ENCODE measurements at places on chromosomes 16 and 17.

DNA sequence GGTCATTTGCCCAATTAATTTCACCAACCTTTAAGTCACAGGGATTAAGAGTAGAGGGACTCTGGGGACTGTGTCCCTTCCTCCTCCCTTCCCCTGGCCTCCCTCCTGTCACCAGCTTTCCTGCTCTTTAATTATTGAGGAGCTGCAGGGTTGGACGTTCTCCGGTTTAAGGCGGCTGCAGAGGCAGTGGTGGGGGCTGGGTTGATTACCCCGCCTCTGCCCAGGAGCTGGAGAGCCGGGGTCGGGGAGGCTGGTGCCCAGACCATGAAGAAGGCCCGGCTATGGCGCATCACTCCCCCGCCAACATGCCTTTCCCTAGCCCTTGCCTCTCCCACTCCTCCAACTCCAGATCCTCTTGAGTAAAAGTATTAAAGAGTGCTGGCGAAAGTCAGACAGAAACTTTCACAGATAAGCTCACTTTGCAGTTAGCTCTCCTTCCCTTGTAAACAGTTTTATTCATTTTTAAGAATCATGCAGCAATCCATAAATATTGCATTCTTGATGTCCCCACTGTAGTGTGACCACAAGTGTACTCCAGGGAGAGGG, 1.1 kb upstream of the FOXJ1 start:
- DNase-seq, result no peak

GRCh38 chr17:30550512-30551273, 73.5 kb downstream of the GOSR1 start:
- DNase-seq, result no peak

- no peak for DNase-seq
Measured at GRCh38 chr17:46984892-46985291, 5.8 kb upstream of the RPRML start.

- no peak for DNase-seq
Measured at GRCh38 chr17:80485846-80486245, 9.4 kb upstream of the NPTX1 start.

DNA sequence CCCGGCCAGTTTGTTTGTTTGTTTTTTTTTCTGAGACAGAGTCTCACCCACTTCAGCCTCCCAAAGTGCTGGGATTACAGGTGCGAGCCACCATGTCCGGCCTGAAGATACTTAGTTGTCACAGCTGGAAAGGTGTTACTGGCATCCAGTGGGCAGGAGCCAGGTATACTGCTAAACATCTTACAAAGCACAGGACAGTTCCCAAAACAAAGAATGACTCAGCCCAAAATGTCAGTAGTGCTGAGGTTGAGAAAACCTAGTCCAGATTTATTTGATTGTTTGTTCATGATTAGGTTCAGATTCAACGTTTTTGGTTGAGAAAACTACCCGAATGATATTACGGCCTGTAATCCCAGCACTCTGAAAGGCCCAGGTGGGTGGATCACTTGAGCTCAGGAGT, 18.6 kb upstream of the RABEP1 start:
- DNase-seq, result no peak

GRCh38 chr17:69516911-69517310, 102.4 kb downstream of the MAP2K6 start:
- no peak for DNase-seq

DNA sequence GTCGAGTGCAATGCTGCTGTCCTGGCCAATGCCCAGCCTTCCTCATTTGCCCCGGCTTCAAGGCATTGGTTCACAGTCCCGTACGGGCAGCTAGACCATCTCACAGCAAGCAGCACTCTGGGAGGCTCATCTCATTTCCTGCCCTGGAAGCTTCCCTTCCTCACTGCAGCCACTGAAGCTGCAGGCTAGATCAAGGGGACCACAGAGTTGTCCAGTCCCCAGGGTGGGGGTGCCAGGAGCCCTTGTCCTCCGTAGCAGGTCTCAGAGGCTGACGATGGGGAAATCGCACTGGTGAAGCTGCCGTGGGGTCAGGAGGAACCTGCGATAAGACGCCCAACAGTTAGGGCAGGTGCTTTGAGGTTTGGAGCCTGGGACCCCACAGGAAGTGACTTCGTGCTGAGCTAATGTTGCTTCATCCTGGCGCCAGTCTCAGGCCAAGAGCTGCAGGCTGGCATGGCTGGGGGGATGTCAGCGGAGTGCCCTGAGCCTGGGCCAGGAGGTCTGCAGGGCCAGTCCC, at the start of gene SPNS3:
Gene SPNS3, plus strand, starts transcription at position 426 of the 517 bp plus-strand sequence. Its CDS starts 28 bp downstream, at position 454.
- peak; percentile 39 for DNase-seq

GRCh38 chr16:77581706-77582105, 140.6 kb upstream of the NUDT7 start:
- DNase-seq, result no peak

DNA sequence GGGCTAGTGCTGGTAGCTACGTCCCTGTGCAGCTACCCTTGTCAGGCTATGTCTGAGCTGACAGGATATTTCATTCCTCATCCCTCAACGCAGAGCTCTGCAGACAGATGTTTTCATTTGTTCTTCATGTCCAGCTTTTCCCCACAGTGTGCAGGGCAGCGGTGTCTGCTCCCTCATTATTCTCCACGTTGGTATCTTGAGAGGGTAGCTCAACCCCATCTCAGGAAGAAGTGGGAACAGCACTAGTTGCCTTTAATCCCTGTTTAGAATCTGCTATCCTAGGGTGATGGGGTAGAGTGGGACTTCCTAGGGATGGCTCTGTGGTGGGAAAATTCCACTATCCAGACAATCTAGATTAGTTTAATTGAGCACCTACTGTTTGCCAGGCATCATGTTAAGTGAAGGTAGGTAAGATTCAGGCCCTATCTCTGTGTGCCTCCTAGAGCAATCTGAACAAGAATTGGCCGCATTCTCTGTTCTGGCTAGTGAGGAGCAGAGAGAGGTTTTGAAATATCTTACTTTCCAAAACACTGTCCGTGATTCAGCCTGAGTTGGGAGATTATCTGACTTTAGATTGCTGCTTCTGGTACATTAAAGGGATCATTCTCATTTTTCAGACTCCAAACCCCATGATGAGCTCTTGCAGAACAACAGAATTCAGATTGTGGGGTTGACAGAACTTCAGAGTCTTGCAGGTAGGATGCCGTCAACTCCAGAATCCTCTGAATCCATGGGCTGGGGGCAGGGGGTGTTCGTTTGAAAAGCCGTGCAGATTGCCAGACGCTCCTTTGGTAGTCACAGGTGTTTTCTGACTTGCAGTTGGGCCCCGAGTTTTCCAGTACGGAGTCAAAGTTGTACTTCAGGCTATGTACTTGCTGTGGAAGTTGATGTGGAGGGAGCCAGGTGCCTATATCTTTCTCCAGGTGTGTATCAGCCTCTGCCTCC, 963 bp downstream of the ALG1 start:
- DNase-seq, result no peak

DNA sequence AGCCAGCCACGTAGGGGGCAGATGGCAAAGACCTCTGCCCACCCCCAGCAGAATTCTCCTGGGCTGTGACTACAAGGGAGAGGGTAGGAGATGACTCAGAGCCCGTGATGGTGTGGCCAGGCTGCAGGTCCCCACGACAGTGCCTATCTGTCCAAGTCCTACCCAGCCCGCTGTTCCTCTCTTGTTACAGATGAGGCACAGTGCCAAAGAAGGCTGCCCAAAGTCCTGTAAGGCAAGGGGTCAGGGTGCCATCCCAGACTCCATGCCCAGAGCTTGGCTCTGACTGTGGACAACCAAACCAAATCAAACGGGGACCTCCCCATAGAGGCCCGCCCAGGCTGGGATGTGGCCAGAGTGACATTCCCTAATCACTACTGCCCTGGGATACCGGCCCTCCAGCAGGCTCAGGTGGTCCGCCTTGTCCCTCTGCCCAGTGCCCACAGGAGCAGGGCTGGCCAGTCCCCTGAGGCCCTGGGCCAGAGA, 12.6 kb upstream of the BCAR1 start:
- no peak for DNase-seq

DNA sequence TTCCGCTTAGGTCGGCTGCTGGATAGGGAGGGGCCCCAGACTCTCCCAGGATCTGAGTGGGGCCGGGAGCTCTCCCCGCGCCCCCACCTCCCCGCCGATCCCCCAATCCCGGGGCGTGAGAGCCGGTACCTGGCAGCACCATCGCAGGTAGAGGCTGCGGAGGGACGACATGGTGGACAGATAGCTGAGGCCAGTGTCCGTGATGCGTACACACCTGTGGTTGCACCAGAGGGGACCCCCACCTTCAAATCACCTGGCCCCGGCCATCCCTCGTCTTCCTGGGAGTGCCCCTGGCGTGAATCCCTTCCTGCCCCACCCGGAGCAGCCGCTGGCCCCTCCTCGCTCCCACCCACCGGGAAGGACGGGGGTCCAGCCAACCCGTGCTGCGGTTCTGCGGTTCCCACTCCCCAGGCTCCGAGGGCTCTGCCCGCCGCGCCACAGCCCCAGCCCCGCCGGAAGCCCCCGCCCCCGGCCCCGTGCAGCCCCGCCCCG, 4.7 kb upstream of the WDR24 start:
- no peak for DNase-seq

GRCh38 chr16:4081521-4082021, 34.7 kb downstream of the ADCY9 start:
- peak; percentile 68 for DNase-seq

- DNase-seq, result no peak
Measured at GRCh38 chr17:36942019-36942599, 4.8 kb downstream of the LHX1 start.

DNA sequence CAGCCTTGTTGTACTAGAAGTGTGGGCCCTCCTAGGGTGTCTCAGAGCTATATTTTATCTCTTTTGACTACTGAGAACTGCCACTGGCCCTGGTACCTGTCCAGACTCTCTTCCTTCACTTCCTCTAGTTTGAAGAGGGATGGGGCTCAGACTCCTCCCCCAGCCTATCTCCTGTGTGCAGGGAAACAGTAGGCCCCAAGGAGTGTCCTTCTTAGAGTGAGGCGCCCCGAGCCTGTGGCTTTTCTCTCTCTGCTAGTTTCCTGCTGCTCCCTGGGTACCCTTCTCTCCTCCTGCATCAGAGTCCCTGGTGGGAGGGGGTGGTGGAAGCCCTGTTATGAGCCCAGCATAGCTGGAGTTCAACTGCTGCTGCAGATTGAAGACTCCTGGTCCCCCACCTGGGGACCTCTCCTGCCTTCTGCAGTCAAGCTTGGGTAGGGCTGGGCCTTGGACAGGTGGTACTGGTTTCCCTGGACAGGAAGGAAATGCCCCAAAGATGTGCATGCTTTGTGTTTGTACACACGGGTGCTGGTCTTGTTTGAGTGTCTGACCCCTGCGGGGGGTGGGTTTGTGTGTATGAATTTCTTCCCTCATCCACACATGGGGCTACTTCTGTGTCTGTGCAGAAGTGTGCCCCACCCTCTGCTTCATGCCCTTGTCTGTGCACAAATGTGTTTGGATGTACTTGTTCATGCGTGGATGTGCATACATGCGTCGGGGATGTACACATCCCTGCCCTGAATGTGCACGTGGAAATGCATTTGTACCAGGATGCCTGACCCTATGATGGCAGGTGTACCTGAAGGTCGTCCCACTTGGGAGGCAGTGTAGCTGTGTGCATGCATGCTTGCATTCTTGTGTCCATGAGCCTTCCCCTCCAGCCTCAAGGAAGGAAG, 6.9 kb downstream of the RARA start:
- no peak for DNase-seq

- DNase-seq, result no peak
Measured at GRCh38 chr16:21563676-21564075, 35.7 kb upstream of the METTL9 start.

DNA sequence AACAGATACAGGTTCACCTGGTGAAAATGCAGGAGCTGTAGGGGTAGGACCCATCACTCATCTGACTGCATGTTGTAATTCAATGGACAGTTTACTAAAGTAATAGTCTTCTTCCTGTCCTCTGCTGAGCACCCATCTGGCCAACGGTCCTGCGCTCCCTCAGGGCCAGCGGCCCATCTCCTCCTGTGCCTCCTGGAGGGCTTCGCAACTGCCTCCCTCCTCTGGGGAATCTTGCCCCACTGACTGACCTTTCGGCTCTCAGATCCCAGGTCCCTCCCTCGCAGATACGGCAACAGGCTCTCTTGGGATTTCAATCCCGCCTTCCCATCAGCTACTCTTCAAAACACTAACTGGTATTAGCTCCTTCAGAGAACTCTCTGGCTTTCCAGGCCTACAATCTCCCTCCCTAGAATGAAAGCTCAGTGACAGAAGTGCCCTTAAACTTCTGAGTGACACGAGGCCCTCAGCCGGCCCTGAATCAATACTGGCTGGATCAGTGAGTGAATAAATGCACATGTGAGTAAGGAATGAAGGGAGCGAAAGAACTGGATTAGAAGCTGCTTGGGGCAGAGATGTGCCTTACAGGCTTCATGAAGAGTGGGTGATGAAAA, 1.3 kb downstream of the PEMT start:
- no peak for DNase-seq

DNA sequence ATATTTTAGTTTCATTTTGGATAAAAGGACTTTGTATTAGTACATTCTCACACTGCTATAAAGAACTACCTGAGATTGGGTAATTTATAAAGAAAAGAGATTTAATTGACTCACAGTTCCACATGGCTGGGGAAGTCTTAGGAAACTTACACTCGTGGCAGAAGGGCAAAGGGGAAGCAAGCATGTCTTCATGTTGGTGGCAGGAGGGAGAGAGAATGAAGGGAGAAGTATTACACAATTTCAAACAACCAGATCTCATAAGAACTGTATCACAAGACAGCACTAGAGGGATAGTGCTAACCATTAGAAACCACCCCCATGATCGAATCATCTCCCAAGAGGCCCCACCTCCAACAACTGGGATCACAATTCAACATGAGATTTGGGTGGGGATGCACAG, 142.9 kb downstream of the USP31 start:
- no peak for DNase-seq

- DNase-seq, result peak; percentile 37
Measured at GRCh38 chr16:67481561-67482232, 740 bp upstream of the ATP6V0D1 start.

DNA sequence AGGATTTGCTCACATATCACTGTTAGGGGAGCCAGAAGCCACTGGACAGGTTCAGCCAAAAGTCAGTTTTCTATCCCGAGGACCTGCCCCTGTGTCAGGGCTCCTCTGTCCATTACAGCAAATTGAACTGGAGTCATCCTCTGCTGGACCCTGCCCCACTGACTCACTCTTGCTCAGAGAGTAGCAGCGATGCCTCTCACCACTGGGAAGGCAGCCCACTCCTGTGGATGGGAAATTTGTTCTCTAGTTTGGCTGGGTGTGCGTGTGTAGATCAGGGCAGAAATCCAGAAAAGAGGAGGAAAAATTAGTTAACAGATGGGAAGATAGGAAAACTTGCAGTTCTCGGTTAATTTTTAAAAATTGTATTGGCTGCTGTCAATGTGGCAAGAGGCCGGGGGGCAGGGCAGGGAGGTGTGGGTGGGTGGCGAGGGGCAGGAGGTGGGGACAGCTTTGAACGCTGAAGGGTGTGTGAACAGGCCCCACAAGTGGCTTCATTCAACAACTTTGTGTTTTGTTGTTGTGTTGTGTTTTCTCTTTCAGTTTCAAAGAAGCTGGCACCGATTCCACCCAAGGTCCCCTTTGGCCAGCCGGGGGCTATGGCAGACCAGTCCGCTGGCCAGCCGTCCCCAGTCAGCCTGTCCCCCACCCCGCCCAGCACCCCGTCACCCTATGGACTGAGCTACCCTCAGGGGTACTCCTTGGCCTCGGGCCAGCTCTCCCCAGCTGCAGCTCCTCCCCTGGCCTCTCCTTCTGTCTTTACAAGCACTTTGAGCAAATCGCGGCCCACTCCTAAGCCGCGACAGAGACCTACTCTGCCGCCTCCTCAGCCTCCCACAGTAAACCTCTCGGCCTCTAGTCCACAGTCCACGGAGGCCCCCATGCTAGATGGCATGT, 33.6 kb downstream of the ELAC2 start:
- DNase-seq, result no peak

- no peak for DNase-seq
Measured at GRCh38 chr17:79515110-79515509, 95.7 kb downstream of the RBFOX3 start.

Data from activated naive CD4-positive, alpha-beta T cell treated with anti-CD3 and anti-CD28 coated beads, Interleukin-2, amount 50 U/mL, for 16 hours (primary cell).